Placental epithelial cell (primary cell): ENCODE measurements at places on chromosomes 3 and 15. TPM values are rescaled to one million over a fixed set of nuclear protein-coding genes. Genes with fewer than 3 reads are reported as not detected.

Gene CFAP100
- not detected in 2 replicates for total RNA-seq

Gene SV2B
- not detected in 2 replicates for total RNA-seq

Gene ATP13A5
- not detected in 2 replicates for total RNA-seq

Gene IGSF10
- not detected in 2 replicates for total RNA-seq

Gene ADAMTSL3
- total RNA-seq = not detected in 2 replicates

Gene CCR2
- not detected in 2 replicates for total RNA-seq

Gene PEAK1
- 6.5 and 14.1 TPM in 2 replicates for total RNA-seq

Gene MTFMT
- total RNA-seq = 8.2 and 16.8 TPM in 2 replicates

Gene TRIM59
- 13.7 and 25.6 TPM in 2 replicates for total RNA-seq

Gene LOXL1
- total RNA-seq = 11.4 and 68.8 TPM in 2 replicates

Gene ANO10
- total RNA-seq = 34.5 and 42.2 TPM in 2 replicates

Gene LRRIQ4
- total RNA-seq = under 0.01 TPM in 1 of 2 replicates, not detected in the other

Gene SUSD5
- total RNA-seq = 0.43 and 1.2 TPM in 2 replicates

Gene SNX22
- total RNA-seq = 0.39 TPM in 1 of 2 replicates, not detected in the other

Gene LINGO1
- total RNA-seq = 0.87 TPM in 1 of 2 replicates, not detected in the other

Gene OSTN
- total RNA-seq = not detected in 2 replicates

Gene CCDC12
- 32.1 and 41.6 TPM in 2 replicates for total RNA-seq

Gene TM4SF1
- total RNA-seq = 1.2 and 1.8 TPM in 2 replicates

Gene FBXO40
- total RNA-seq = not detected in 2 replicates

Gene NISCH
- total RNA-seq = 66.2 and 93.0 TPM in 2 replicates

Gene CPN2
- not detected in 2 replicates for total RNA-seq

Gene SCN11A
- under 0.01 and 0.11 TPM in 2 replicates for total RNA-seq

Gene SNTN
- total RNA-seq = not detected in 2 replicates

Gene AGTR1
- total RNA-seq = 0.79 and 29.2 TPM in 2 replicates

Gene POLQ
- total RNA-seq = 2.4 and 2.5 TPM in 2 replicates

Gene SNURF
- total RNA-seq = 4.3 and 7.9 TPM in 2 replicates

Gene ITPKA
- under 0.01 TPM in 1 of 2 replicates, not detected in the other for total RNA-seq

Gene DUOXA2
- total RNA-seq = not detected in 2 replicates

Gene KLHL6
- total RNA-seq = not detected in 2 replicates

Gene HEMK1
- 13.0 and 16.1 TPM in 2 replicates for total RNA-seq

Gene GATM
- 0.54 and 0.79 TPM in 2 replicates for total RNA-seq

Gene CADM2
- 3.1 and 9.3 TPM in 2 replicates for total RNA-seq

Gene FRG2C
- not detected in 2 replicates for total RNA-seq

Gene NIT2
- total RNA-seq = 11.4 and 15.9 TPM in 2 replicates

Gene SAMMSON
- not detected in 2 replicates for total RNA-seq

Gene CNTN3
- 3.3 and 3.9 TPM in 2 replicates for total RNA-seq

Gene WDR49
- total RNA-seq = not detected in 2 replicates

Gene EPHB3
- 3.7 and 4.7 TPM in 2 replicates for total RNA-seq

Gene INSYN1
- total RNA-seq = under 0.01 and 1.6 TPM in 2 replicates

Gene FBXL2
- 18.9 and 21.6 TPM in 2 replicates for total RNA-seq

Gene C3orf80
- total RNA-seq = 0.11 TPM in 1 of 2 replicates, not detected in the other

Gene C3orf49
- total RNA-seq = not detected in 2 replicates

Gene SPG21
- total RNA-seq = 75.4 and 87.3 TPM in 2 replicates

Gene SGO1
- total RNA-seq = 1.7 and 2.0 TPM in 2 replicates

Gene NR2F2
- total RNA-seq = 13.2 and 23.2 TPM in 2 replicates

Gene PPIP5K1
- 16.9 and 17.5 TPM in 2 replicates for total RNA-seq

Gene ARIH2
- 54.8 and 55.4 TPM in 2 replicates for total RNA-seq

Gene CHRNA5
- under 0.01 and 1.2 TPM in 2 replicates for total RNA-seq

Gene RPL39L
- total RNA-seq = 9.4 and 10.2 TPM in 2 replicates

Gene PROS1
- total RNA-seq = 5.0 and 7.5 TPM in 2 replicates

Gene GPR160
- total RNA-seq = 0.11 TPM in 1 of 2 replicates, not detected in the other

Gene TRAT1
- total RNA-seq = not detected in 2 replicates

Gene CHSY1
- 12.2 and 12.7 TPM in 2 replicates for total RNA-seq
